Lung microvascular endothelial cell (primary cell): ENCODE measurements at places on chromosomes 11 and 22.

DNA sequence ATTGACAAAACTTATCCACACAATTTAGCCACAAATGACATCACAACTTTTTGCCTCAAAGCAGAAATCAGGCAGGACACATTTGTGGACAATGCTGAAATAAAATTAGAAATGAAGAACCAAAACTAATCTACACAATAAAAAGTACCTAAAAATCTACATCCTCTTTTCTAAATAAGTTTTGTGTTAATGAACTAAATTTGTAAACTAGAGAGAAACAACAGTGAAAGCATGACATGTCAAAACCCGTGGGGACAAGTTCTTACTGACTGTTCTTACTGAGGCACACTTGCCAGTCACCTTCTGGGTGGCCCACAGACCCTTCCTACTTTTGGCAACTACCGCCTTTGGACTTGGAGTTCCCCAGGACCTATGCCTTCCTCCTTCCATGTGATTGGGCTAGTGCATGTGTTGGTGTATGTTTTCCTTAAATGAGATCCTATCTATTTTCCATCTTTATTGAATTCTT is 60.7 kb upstream of the MUC15 start:
- no peak for DNase-seq

DNA sequence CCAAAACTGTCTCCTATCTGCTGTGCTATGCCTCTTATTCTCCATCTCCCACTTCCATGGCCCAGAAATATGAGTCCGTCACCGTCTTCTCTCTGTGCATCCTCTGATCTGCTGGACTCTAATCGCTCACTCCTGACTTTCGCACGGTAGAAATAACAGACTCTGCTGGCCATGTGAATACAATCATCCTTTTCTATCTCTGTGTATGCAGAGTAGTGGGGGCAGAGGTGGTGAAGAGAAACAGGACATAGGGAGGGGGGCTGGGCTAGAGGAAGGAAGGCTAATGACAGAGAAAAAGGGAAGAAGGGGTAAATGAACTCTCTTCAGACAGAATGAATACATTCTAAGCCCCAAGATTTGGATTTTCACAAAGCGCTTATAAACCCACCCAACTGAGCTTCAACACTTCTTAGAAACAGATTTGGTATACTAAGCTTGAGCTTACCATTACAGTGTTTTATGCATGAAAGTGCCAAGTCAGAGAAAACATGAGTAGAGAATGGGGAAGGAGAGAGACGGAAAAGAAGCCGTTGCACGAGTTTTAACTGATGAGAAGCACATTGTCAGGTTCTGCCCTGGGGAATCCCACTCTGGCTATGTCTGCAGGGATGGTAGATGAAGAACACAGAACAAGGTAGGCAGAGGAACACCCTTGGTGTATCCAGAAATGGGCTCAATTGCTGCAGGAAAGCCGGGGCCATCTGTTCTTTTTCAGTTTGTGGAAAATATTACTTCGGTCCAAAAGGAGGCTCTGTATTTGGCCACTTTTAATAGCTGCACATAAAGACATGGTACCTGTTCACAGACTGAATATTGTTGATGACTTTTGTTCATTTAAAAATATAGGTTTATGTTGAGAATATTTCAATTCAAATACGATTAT is 324.7 kb downstream of the ETS1 start:
- no peak for DNase-seq

DNA sequence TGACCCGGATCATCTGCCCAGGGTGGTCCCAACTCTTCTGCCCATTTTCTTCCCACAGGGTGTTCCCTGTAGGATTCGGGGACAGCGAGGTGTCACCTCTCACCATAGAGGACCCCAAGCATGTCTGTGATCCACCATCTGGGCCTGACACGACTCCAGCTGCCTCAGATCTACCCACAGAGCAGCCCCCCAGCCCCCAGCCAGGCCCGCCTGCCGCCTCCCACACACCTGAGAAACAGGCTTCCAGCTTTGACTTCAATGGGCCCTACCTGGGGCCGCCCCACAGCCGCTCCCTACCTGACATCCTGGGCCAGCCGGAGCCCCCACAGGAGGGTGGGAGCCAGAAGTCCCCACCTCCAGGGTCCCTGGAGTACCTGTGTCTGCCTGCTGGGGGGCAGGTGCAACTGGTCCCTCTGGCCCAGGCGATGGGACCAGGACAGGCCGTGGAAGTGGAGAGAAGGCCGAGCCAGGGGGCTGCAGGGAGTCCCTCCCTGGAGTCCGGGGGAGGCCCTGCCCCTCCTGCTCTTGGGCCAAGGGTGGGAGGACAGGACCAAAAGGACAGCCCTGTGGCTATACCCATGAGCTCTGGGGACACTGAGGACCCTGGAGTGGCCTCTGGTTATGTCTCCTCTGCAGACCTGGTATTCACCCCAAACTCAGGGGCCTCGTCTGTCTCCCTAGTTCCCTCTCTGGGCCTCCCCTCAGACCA is 24.0 kb downstream of the CSF2RB start:
- no peak for DNase-seq

DNA sequence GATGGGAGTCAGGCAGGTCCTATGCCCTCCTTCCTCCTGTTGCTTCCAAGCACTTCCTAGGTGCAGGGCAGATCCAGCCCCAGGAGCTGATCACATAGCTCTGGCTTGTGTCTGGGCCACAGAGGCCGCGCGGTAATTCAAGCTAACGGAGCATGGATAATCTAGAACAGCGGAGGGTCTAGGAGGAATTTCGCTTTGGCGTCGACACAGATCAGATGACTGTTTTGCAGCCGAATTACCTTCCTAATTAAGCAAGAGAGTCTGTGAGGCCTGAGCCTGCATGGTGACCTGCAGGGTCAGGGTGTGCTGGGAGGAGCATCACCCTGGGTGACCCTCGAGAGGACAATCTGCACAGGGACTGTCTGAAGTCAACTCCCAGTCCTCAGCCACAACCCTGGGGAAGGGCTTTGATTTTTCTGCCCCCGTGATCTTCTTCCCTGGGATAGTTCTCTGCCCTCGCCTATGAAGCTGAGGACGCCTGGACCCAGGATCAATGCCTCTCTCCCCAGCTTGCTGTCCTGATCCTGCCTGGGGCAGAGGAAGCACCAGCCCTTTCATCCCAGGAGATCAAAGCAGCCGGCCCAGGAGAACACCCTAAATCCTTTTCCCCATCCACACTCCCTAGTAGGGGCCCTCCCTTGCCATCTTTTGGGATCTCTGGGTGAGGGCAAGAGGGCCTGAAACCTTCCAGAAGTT is 11.0 kb downstream of the NECTIN1 start:
- no peak for DNase-seq

DNA sequence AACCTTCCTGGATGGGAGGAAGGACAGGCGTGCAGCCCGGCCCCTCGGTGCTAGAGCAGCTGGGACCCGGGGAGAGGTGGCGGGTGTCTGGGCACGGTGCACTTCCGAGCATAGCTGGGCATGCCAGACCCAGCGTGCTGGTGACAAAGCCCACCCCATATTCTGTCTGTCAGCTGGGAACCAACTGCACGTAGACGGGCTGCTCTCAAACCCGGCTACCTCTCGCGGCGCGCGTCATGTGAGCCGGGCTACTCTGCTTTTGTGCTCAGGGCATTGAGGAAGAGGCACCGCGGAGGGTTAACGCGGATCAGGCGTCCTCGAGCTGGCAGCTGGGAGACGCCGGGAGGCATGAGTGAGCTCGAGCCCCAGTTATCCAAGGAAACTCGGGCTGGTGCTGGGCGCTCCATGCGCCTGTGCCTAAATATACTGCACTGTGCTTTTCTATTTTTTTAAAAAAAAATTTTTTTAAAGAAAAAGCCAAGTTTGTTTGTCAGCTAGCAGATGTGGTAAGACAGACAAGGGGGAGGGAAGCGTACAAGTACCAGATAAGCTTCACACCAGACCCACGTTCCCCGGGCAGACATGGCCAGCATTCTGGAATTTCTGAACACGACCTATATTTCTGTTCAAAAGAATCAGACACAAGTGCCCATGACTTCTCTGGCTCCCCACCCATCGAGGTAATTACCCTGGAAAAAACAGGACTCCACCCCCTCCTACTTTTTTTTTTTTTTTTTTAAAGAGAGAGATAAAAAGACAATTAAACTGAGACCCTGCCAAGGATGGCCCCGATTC is 425.6 kb downstream of the SHANK2 start:
- no peak for DNase-seq

- no peak for DNase-seq
Measured at GRCh38 chr11:83865636-83866461, 579.7 kb upstream of the CCDC90B start.

GRCh38 chr22:50220603-50221409 is 20.0 kb downstream of the SELENOO start:
- DNase-seq, result no peak

GRCh38 chr11:134332189-134332631 is 422 bp downstream of the GLB1L2 start:
- no peak for DNase-seq

DNA sequence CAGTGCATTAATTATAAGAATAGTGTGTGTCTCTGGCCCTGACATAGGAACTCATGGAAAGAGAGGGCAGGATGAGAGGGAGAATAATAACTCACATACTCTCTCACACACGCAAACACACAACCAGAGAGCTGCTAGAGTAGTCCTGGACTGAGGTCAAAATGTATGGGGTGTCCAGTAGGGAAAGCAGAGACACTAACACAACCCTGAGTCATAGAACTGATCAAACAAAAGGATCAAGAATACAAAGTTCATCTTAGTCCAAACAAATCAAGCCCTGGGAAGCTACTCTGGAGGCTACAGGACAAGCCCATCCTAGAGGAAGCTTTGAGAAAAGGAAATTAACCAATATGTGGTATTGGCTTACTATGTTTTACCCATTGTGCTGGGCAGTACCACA is 178.5 kb upstream of the GUCY1A2 start:
- DNase-seq, result no peak
